Esophagus mucosa (tissue), 1 donor: ENCODE measurements at places on chromosomes 11 and 22. TPM values are rescaled to one million over a fixed set of nuclear protein-coding genes. Genes with fewer than 3 reads are reported as not detected.

- no peak for ATAC-seq
Observed at GRCh38 chr22:38777087-38777671, 16.8 kb downstream of the DNAL4 start.

GRCh38 chr11:120168960-120169681 lies 31.2 kb upstream of the TRIM29 start:
- ATAC-seq = peak; percentile 90

DNA sequence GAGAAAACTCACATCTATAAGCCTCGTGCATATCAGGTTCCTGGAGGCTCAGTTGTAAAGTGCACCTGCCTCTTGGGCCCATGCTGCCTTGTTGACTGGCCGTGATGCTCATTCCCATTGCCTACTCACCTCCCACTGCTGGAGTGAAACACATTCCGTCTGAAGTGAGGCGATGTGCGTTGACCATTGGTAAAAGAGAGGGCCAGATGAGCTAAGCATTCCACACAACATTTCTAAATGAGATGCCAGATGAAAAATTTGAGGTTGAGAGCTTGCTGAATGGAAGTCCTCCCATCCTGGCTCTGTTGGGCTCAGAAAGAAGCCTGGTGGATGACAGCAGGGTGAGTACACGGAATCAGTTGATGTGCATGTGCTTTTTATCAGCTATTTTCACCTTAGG lies 8.6 kb upstream of the ADAMTS15 start:
- no peak for ATAC-seq

DNA sequence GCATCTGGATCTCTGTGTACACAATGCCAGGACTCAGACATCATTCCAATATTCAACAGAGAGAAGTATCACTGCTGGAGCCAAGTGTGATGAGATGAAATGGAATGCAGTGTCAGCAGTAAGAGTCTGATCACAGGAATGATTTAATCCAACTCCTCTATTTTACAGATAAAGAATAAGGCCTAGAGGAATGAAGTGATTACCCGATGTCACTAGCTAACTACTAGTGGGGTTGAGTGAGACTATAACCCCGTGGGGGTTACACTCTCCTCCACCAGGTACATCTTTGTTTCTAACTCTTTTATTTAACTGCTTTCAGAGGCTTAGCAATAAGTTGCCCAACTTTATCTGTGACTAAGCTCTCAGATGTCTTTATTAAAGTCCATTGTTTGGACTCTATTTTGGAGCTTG lies 94.2 kb upstream of the FAT3 start:
- ATAC-seq = no peak

- ATAC-seq = peak; percentile 93
Observed at GRCh38 chr11:130448416-130449309, at the start of gene ADAMTS15. TSS of gene ADAMTS15 (plus strand) at chr11:130448645. CDS start at chr11:130448974, 329 bp downstream.

DNA sequence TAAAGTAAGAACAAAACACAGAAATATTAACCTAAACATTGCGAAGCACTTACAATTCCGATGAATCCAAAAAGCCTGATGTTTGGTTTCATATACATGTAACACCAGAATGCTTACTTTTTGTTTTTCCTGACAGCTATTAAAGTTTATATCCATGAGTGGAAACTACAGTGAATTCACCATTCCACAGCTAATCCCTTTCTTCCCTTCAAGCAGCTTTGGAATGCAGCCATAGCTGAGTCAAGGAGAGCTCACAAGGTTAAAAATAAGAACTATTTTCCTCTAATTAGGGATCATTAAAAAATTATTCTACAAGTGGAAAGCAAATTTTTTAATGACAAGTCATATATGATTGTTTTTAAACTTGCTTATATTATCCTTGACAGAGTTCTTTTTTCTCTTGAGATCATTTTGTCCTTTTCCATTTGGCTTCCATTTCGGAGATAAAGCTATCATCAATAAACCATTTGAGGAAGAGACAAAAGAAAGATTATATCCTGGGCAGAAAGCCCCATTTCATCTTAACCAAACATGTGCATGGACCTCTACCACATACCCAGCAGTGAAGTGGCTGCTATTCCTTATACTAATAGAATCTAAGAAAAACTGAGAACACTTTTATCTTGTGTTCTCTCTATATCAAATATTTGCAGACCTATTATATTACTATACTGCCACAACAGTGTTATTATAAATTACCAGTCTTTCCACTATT lies 19.7 kb upstream of the FIBIN start:
- no peak for ATAC-seq

- no peak for ATAC-seq
Observed at GRCh38 chr11:12552692-12553091, 121.5 kb upstream of the TEAD1 start.

GRCh38 chr11:119808407-119809185 lies 79.6 kb upstream of the NECTIN1 start:
- no peak for ATAC-seq

DNA sequence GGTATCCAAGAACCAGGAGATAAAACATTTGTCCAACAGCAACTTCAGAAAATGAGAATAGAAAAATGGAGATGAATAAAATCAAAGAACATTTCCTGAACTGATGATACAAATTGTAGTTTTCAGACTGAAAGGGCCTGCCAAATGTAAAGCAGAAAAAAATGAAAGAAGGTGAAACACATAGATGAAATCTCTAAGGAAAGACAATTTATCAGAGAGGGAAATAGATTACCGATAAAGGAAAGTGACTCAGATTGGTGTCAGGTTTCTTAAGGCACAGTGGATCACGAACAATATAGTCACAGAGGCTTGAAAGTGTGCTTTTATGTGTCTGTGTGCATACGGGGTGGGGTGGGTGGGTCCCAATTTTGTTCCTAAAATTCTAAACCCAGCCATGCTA lies 4.1 kb upstream of the STT3A start:
- no peak for ATAC-seq

DNA sequence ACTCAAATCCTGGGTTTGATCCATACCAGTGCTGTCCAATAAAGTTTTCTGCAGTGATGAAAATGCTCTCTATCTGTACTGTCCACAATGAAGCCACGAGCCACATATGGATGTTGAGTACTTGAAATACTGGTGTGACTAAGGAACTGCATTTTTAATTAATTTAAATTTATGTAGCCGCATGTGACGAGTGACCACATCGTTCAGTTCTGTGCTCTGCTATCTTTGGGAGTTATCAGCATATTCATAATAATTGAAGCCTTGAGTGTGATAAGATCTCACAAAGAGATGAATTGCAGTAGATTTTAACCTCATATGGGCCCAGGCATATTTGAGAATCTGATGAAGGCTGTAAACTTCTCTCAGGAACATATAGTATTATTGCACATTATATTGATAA lies 40.8 kb downstream of the GRAMD1B start:
- ATAC-seq = no peak

- peak; percentile 89 for ATAC-seq
Observed at GRCh38 chr11:14422052-14422813, 63.2 kb upstream of the RRAS2 start.

GRCh38 chr11:92269021-92269420 lies 44.4 kb downstream of the FAT3 start:
- no peak for ATAC-seq

DNA sequence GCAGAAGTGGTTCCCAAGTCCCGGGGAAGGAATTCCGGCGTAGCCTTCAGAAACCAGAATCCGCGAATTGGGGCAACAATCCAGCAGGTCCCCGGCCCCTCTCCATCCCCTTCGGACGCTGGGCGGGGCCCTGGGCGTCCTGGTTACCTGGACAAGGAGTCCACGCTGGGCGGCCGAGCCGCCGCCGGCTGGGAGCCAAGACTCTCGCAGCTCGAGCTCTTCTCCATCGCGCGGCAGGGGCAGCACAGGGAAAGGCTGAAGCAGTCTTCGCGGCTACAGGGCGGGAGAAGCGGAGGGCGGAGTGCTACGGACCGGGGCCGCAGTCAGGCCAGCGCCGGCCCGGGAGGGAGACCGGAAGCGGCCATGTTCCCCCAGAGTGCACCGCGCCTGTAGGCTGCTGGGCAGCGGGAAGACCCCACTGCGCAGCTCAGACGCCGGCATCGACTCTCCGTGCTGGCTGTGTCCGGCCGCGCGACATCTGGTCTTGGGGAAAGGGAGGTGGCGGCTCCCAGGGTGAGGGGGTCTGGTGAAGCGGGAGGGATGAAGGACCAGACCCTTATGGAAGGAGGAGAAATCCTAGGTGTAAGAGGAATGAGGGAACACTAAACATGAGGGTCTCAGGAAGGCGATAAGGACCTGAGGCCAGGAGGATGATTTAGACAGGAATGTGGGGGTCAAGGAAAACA lies at the start of gene MTMR2:
Gene MTMR2 (minus strand): TSS at position 380 of the 686 bp plus-strand sequence. CDS start 153 bp downstream, at position 227.
- ATAC-seq = peak; percentile 88

- ATAC-seq = no peak
Observed at GRCh38 chr22:38867471-38868285, 4.3 kb downstream of the CBX6 start.

DNA sequence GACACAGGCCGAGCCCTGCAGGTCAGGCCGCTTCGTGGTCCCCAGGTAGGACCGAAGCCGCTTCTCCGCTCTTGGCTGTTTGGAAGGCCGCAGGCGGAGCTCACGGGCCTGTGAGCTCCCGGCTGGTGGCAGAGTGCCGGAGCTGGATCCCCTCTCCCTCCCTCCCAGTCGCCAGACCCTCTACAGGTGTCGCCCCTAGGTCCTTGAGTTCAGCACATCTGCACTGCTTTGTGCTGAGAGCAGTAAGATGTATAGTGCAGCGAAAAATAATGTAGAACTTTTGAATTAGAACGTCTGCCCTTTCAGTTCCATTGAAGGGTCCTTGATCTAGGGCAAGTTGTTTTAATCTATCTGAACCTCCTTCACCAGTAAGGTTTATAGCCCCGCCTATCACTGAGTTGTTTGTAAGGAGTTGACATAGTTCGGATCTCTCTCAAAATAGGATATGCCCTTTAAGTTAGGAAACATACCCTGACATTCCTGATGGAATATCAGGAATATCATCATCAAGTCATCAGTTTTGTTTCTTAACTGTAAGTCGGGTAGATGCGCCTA lies 419 bp downstream of the ANKRD49 start:
- ATAC-seq = peak; percentile 56

DNA sequence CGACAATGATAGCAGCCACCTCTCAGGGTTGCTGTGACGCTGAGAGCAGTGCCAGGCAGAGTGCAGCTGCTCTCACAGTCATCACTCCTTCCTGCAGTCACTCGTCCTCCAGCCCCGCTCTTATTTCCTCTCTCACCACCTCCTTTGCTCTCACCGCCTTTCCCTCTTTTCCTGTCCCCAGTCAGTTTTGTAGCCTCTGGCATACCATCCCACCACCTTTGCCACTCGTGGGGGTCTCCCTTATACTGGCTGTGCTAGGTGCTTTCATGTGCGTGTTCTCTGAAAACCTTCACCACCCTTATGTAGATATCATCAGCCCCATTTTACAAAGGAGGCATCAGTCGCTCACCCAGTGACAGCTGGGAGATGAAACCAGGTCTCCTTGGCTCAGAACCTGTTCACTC lies 19.3 kb upstream of the ST3GAL4 start:
- ATAC-seq = no peak

- ATAC-seq = no peak
Observed at GRCh38 chr22:48044487-48045060, 1282.1 kb downstream of the TBC1D22A start.

GRCh38 chr11:114135737-114136151 lies 76.2 kb downstream of the ZBTB16 start:
- ATAC-seq = no peak

GRCh38 chr22:43228330-43228729 lies 41.4 kb upstream of the TTLL12 start:
- no peak for ATAC-seq

DNA sequence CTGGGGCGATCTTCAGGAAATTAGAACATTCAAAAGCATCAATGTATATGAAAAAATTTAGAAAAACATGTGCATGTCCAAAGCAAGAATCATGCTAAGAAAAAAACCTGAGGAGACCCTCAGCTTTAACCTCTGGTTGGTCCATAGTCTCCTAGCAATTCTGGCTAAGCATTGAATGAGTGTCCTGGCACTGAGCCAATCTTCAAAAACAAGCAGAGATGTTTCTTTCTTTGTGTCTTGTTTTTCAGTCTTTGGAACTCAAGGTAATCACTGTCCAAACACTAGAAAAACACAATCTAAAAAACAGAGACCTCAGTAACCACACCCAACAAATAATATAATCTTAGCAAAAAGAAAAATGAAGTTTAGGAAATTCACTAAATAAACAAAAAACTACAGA lies 205.4 kb upstream of the CARD18 start:
- no peak for ATAC-seq

C11orf21 gene
- 0.08 TPM for total RNA-seq

TBX1 gene
- total RNA-seq = 1.1 TPM

SFI1 gene
- total RNA-seq = 12.5 TPM

NNMT gene
- total RNA-seq = 16.8 TPM

CCND1 gene
- total RNA-seq = 63.7 TPM

EXPH5 gene
- total RNA-seq = 24.6 TPM

WNT11 gene
- 0.08 TPM for total RNA-seq

CNTN5 gene
- 0.04 TPM for total RNA-seq

TENM4 gene
- total RNA-seq = 21.8 TPM

OR10A2 gene
- total RNA-seq = not detected

OR56A1 gene
- total RNA-seq = not detected
